ENCODE measurements at places on chromosomes 16 and 17.

- no peak for DNase-seq
Measured at GRCh38 chr17:79939094-79939435, 96.6 kb downstream of the TBC1D16 start.

DNA sequence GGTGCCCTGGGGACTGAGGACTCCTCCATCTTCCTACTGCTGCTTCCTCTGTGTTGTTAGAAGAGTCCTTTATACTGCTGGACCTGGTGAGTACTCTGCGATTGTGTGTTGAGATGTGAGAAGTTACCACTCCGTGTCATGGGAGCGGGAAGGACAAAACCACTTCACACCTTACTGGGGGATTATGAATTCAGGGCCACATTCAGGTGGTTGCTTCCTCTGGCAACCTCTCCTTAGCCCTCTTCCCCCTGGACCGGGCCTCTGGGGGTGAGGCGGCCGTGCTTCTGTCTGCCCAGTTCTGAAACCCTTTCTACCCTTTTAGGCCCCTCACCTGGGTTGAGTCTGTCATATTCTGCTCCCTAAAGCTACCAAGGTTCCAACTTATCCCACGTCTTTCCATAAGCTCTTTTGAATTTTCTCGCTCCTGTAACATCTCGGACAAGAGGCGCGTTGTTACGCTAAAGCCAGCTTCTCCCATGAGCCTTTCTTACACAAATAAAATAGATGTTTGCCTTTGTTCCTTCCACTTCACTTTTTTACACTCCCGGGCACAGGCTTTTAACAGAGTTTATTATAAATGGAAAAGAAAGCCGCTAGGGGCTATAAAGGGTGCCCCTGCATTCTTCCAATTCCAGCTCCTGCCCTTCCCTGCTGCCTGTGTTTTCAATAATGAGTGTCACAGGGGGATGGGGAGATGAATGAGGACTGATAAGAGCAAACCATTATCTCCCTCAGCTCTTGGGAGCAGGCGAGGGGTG lies 20.7 kb upstream of the CDH13 start:
- no peak for DNase-seq

GRCh38 chr16:2960183-2961010 lies 3.7 kb upstream of the KREMEN2 start:
- no peak for DNase-seq

GRCh38 chr17:39826334-39826733 lies 37.8 kb downstream of the IKZF3 start:
- no peak for DNase-seq

DNA sequence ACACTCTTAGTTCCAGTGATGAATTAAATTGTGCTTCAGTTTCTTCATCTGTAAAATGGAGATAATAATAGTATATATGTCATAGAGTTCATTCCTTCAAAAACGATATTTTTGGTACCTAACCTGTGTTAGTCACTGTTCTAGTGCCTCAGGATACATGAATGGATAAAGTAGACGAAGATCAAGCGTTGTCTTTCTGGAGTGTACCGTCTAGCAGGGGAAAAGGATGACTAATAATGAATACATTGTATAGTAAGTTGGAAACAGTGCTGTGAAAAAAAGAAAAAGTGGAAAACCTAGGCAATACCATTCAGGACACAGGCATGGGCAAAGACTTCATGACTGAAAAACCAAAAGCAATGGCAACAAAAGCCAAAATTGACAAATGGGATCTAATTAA lies 8.6 kb downstream of the KRT10 start:
- DNase-seq, result no peak

DNA sequence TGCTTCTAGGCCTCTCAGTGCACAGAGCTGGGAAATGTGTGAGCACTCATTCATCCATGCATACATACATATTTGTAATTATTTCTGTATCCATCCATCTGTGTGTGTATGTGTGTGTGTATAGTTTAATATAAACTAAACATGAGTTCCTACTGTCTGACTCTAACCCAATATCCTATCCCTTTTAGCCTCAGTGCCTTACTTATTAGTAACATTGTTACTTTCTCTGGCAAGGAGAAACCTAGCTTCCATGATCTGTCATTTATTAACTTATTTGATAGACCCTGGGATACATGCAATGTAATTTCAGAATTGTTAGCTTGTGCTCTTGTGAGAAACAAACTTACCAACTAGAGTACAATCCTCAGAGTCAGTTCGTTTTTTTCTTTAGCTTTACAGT lies 59.0 kb upstream of the WSCD1 start:
- DNase-seq, result no peak

GRCh38 chr17:35804658-35805192 lies 4.6 kb upstream of the TAF15 start:
- DNase-seq, result peak; percentile 48

- DNase-seq, result peak; percentile 79
Measured at GRCh38 chr17:78130437-78131101, at the start of gene TMC8. TMC8 (plus strand) TSS chr17:78130771; CDS start chr17:78131589, 818 bp downstream.

DNA sequence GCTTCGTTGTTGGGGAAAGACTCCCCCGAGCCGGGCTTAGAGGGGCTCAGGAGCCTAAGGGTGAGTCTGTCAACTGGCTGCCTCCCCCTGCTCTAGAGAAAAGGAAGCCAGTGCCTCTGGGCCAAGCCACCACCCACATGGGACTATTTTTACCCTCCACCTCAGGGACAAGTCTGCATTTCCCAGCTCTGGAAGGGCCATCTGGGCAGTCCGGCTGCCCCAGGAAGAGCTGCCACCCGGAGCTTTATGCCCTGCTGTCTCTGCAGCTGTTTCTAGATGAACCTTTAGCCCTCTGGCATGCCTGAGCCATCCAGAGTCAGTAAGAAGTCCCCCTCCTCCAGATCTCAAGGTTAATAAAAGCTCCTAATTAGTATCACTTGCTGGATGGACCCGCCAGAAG lies 5.3 kb upstream of the RPRML start:
- no peak for DNase-seq
